ENCODE measurements at places on chromosomes 13 and 19.

DNA sequence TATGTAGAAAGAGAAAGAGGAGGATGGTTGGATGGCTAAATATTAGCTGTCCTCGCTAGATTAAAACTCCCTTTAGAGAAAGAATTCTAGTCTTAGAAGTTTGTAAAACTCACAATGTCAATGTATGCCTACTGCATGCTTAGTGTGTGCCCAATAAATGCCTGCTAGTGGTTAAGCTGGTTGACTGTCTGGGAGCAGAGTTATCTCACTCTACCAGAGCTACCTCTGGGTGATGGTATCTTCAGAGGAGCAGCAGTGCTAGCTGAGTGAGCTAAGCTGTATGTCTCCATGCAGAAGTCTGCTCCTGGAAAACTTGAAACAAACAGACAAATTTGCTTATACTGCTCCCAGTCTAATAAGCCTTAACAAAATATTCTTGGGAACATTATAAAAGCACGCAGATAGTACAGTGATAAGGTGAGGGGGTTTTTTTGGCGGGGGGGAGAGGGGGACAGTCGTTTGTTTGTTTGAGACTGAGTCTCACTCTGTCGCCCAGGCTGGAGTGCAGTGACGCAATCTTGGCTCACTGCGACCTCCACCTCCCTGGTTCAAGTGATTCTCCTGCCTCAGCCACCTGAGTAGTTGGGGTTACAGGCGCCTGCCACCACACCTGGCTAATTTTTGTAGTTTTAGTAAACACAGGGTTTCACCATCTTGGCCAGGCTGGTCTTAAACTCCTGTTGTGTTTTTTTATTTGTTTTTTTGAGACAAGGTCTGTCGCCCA is 202.8 kb upstream of the TSC22D1 start:
- no peak for DNase-seq

DNA sequence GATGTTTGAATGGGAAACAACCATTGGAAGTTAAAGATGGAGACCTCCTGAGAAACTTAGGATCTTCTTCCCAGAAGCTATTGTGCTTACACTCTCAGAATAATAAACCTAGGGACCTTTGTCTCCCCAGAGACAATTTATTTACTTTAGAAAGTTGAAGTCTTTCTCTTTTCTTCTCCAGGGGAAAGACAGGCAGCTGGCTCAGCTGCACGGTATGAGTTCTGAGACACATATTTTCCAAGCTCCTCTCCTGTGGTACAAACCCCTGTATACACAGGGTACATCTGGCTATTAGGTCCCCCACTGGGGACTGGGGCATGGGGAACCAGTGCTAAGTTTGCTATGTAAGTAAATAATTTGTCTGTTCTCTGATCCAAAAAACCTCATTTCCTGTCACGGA is 67.5 kb upstream of the POSTN start:
- DNase-seq, result no peak

GRCh38 chr13:26867451-26868091 is 107.0 kb upstream of the GPR12 start:
- no peak for DNase-seq

GRCh38 chr19:49133621-49134454 is 14.5 kb downstream of the PPFIA3 start:
- DNase-seq, result no peak

GRCh38 chr13:98206946-98207345 is 29.9 kb upstream of the RNF113B start:
- DNase-seq, result no peak

DNA sequence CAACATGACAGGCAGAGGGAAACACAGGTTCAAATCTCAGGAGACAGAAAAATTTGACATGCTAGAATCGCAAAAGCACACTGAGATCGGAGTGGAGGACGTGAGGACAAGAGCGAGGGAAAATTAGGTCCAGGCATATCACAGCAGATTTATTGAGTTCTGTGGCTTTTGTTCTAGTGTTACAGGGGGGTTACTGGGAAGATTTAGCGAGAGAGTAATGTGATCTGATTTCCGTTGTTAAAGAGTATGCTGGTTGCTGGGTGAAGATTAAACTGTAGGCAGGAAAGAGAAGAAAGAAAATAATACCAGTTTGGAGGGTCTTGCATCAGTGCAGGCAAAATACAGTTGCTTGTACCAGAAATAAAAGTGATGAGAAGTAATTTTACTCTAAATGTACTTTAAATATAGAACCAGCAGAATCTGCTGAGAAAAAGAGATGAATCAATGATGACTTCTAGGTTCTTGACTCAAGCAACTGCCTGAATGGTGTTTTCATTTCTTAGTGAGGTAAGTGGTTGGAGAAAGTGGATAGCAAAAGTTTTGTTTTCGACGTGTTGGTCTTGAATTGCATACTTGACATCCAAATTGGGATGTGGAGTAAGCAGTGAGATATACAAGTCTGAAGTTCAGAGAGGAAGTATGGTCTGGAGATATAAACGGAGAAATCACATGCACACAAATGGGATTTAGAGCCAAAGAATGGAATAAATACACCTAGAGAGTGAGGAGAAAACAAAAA is 35.7 kb downstream of the UFM1 start:
- DNase-seq, result no peak

- DNase-seq, result no peak
Observed at GRCh38 chr13:24076109-24076508, 84.4 kb upstream of the SPATA13 start.

DNA sequence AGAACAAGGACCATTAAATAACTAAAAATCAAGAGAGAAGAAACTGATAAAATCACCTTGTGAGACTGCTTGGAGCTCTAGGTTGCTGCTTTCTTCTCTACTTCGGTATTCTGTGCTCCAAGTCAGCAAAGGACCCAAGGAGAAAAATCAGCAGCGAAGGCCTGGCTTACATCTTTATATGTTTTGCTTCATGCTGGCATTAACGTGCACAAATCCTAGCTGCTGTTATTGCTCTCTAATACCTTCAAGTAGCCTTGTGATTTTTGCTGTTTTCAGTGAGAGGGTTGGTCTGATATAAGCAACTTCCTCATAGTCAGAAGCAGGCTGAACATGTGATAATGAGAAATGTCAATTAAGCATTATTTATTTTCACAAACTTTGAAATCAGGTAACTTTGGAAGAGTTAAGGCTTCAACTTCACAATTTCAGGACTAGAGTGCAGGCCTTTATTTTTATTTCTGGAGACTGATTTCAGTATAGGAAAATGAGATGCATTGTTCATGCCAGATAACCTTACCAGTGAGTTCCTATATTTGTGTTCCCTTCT is 365.1 kb downstream of the SLC7A1 start:
- DNase-seq, result no peak

DNA sequence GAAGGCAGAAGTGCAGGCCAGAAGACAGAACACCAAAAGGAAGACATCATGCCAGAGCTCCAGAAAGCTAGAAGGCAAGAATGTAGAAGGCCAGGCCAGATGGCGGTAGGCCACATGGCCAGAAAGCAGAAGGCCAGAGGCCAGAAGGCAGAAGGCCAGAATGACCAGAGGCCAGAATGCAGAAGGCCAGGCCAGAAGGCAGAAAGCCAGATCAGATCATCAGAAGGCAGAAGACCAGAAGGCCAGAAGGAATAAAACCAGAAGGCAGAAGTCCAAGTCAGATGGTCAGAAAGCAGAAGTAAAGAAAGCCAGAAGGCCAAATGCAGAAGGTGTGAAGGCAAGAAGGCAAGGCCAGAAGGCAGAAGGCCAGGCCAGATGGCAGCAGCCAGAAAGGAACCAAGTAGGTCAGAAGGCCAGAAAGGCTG is 185.0 kb downstream of the TUBA3C start:
- DNase-seq, result no peak

DNA sequence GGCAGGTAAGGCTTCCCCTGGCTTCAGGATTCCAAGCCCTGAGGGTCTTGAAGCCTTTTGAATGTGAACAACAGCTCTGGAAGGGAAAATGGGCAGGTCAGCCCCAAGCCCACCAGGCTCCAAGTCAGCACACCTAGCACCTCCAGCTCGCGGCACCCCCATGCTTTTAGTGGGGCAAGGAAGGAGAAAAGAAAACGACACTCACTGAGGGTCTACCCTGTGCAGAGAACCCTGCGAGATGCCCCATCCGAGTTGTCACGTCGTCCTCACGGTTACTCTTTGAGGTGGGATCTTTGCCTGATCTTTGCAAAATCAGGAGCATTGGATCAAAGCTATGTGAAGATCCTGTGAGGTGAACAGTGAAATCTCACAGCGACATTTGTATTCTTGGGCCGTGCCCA is 5.7 kb upstream of the F10 start:
- DNase-seq, result no peak

- DNase-seq, result no peak
Observed at GRCh38 chr19:29724102-29724641, 9.1 kb upstream of the C19orf12 start.

- peak; percentile 59 for DNase-seq
Observed at GRCh38 chr13:100131863-100132574, 43.1 kb downstream of the PCCA start.

DNA sequence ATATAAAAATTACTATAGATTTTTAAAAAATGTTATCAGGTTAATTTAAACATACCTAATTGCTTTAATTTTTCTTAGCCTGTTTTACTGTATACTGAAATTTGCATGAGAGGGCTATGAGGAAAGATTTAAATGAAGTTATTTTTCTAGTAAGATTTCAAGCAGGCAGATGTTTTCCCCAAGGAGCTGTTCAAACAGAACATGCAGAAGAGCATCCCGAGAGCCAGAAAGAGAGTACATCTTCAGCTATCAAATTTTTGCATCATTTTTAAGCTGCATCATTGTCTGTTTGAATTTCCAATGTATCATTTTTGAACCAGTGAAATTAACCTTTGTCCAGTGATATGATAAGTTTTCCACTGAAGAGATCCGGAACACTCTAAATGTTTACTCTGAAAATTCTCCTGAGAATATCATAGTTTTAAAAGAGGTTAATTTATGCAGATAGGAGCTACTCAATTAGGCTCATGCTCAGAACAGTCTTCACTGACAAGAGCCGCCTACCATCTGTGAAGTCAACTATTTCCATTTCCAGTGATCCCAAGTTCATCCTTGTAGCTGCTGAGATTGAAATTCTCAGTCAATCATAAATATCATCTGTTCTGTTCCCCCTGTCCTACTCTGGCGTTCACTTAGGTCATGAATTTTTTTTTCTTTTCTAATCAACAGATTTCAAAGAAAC is 467.7 kb upstream of the NBEA start:
- no peak for DNase-seq

DNA sequence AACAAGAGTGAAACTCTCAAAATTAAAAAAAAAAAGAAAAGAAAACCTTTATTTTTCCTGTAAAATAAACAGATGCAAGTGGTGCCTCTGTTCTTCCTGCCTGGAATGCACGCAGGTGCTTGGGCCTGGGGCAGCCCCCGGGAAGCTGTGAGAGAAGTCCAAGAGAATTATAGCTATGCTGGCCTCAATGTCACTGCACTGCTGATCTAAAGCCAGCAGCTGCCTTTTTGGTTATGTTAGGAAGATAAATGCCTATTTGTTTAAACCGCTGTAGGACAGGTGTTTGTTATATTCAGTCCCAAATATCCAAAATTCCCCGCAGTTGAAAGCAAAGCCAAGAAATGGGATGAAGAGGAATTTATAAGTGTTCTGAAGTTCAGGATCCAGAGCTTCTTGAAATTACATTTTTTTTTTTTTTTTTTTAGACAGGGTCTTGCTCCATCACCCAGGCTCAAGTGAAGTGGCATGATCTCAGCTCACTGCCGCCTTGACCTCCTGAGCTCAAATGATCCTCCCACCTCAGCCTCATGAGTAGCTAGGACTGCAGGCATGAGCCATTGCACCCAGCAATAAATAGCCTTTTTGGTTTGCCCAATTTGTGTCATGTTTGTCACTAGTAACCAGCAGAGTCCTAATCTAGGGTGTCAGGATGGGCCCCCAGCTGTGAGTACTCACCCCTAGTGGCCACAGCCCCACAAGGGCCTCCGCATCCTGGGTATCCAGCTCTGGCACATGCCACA is 2.2 kb downstream of the RINL start:
- no peak for DNase-seq

- DNase-seq, result no peak
Observed at GRCh38 chr13:84812789-84813188, 930.5 kb upstream of the SLITRK1 start.

- DNase-seq, result no peak
Observed at GRCh38 chr13:85528491-85529217, 270.6 kb downstream of the SLITRK6 start.

- DNase-seq, result no peak
Observed at GRCh38 chr19:48900477-48901406, 630 bp downstream of the NUCB1 start.

DNA sequence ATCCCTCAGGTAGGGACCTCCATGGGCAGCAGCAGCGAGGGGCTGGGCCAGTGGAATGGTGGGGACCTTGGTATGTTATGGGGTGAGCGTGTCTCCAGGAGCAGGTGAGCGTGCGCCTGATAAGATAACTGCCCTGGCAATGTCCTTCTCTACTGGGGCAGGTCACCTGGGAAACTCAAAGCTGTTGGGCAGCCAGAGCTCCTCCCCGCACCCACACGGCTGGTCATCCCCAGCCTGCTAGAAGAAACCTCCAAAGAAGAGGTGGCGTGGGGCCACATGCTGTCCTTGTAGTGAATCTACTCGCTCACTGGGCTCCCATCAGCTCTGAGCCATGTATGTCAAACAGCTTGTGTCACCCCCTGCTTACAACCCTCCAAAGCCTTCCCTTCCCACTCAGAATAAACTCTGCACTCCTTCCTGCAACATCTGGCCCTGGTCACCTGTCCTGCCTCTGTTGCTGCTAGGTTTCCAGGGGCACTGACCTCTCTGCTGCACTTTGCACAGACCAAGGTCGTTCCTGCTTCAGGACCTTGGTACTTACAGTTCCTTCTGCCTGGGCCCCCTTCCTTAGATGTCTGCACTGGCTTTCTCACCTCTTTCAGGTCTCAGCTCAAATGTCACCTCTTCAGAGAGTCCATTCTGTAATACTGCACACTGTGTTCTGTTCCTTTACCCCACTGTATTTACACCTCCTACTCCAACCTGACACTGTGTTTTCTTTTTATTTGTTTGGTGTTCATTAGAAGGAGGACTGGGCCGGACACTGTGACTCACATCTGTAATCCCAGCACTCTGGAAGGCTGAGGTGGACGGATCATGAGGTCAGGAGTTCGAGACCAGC is 1.8 kb upstream of the ATP4A start:
- DNase-seq, result no peak

GRCh38 chr13:27079421-27079958 is 92.1 kb downstream of the USP12 start:
- DNase-seq, result no peak

- no peak for DNase-seq
Observed at GRCh38 chr13:95793018-95793555, 116.1 kb downstream of the DNAJC3 start.

DNA sequence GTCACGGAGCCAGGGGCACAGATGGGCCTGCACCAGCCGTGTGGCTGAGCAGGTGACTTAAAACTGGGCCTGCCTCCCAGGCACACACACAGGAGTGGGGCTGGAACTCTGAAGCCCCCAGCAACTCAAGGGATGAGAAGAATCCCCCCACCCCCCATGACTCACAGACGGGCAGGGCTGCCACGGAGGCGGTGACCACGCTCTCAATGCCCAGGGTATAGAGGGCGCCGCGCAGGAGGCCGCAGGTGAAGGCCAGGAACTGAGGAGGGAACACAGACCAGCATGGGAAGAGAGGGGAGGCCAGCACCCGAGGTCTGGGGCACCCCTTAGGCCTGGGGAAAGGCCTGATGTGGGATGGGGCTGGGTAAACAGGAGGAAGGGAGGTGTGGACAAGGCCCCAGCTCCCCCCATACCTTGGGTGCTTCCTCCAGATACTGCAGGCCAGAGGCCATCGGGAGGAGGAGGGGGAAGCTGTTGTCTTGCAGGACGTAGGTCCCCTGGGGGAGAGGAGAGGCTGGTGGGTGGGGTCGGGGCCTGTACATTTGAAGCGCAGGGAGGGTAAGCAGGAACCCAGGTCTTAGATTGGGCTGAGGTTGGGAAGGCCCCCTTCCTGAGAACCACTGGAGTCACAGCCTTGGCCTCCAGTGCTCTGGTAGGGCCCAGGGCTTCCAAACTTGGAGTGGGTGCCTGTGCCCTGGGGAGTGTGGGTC is 3.1 kb upstream of the NKPD1 start:
- no peak for DNase-seq

Measured in stimulated activated CD4-positive, alpha-beta T cell treated with anti-CD3 and anti-CD28 coated beads, TNF-alpha, amount 100 ng/mL, for 48 hours (primary cell).